ENCODE measurements at places on chromosomes 1 and 21. TPM values are rescaled to one million over a fixed set of nuclear protein-coding genes. Genes with fewer than 3 reads are reported as not detected.

The CELSR2 gene
- total RNA-seq = 5.5 TPM

The PRRX1 gene
- not detected for total RNA-seq

The PFDN2 gene
- 95.5 TPM for total RNA-seq

The AMY2A gene
- not detected for total RNA-seq

The SLC37A1 gene
- total RNA-seq = 3.3 TPM

The C1QC gene
- total RNA-seq = not detected

The PRDM2 gene
- total RNA-seq = 8.9 TPM

The SLC6A9 gene
- total RNA-seq = 11.5 TPM

The BCAN gene
- 0.12 TPM for total RNA-seq

The C4BPA gene
- total RNA-seq = 0.52 TPM

The OR2T35 gene
- not detected for total RNA-seq

The SLX9 gene
- 59.5 TPM for total RNA-seq

The IL22RA1 gene
- 7.5 TPM for total RNA-seq

The COL8A2 gene
- total RNA-seq = 0.08 TPM

The LRRC53 gene
- not detected for total RNA-seq

The KRTAP20-4 gene
- total RNA-seq = not detected

The RPL11 gene
- 1,410 TPM for total RNA-seq

The MCOLN2 gene
- 2.3 TPM for total RNA-seq

The PLA2G4A gene
- total RNA-seq = 9.2 TPM

The PDZK1IP1 gene
- 7.6 TPM for total RNA-seq

The ATP1A4 gene
- not detected for total RNA-seq

The F13B gene
- not detected for total RNA-seq

The SDC3 gene
- 8.4 TPM for total RNA-seq

The PTGS2 gene
- 7.2 TPM for total RNA-seq

The KLF17 gene
- total RNA-seq = 0.48 TPM

The DENND4B gene
- 31.8 TPM for total RNA-seq

The CDK18 gene
- total RNA-seq = 0.96 TPM

The OXCT2 gene
- 0.30 TPM for total RNA-seq

The TRABD2B gene
- total RNA-seq = 2.8 TPM

The LCE3D gene
- total RNA-seq = 2.3 TPM

The RAB42 gene
- total RNA-seq = 3.5 TPM

The S100A1 gene
- total RNA-seq = 0.75 TPM

The ANGPTL7 gene
- not detected for total RNA-seq

The LIN9 gene
- 6.8 TPM for total RNA-seq

The HPCAL4 gene
- total RNA-seq = 0.25 TPM

The ADORA3 gene
- total RNA-seq = not detected

The ZBTB21 gene
- 6.4 TPM for total RNA-seq

The LYPD8 gene
- not detected for total RNA-seq
